Esophagus squamous epithelium (tissue), 5 donors: ENCODE measurements at places on chromosomes 3 and 15.

GRCh38 chr3:130405956-130406355, 60.5 kb downstream of the COL6A5 start:
- H3K27me3 ChIP-seq = no peaks in the 10 kb centered on the region
- no peak overlapping the region for H3K4me3 ChIP-seq
- H3K4me1 ChIP-seq = no peaks in the 10 kb centered on the region
- DNase-seq = no peak
- no peaks in the 10 kb centered on the region for H3K36me3 ChIP-seq
- no peak overlapping the region for H3K27ac ChIP-seq

DNA sequence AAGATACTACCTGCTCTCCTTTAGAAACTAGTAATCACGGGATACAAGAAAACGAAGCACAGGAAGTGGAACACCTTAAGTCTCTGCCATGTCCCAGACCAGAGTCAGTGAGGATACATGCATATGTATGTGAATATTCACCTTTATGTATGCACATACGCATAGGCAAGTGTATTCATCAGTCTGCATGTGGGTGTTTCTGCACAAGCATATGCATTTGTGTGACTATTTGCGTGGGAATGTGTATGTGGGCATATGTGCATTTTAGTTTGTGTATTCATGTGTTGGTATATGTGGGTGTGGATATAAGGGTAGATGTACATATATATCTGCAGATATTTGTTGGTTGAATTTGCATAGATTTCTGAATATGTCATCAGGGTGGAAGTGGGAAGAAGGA, 889.7 kb downstream of the AGBL1 start:
- H3K4me3 ChIP-seq = no peak overlapping the region
- H3K36me3 ChIP-seq = no peaks in the 10 kb centered on the region
- H3K4me1 ChIP-seq = no peaks in the 10 kb centered on the region
- DNase-seq = no peak
- H3K27ac ChIP-seq = no peak overlapping the region

GRCh38 chr15:69031013-69032001, 16.8 kb downstream of the NOX5 start:
- peaks cover 7% of the 10 kb centered on the region for H3K4me1 ChIP-seq
- H3K4me3 ChIP-seq = peak overlapping the region; percentile 37
- no peak for DNase-seq
- H3K27ac ChIP-seq = peak overlapping the region; percentile 9
- H3K27me3 ChIP-seq = no peaks in the 10 kb centered on the region

DNA sequence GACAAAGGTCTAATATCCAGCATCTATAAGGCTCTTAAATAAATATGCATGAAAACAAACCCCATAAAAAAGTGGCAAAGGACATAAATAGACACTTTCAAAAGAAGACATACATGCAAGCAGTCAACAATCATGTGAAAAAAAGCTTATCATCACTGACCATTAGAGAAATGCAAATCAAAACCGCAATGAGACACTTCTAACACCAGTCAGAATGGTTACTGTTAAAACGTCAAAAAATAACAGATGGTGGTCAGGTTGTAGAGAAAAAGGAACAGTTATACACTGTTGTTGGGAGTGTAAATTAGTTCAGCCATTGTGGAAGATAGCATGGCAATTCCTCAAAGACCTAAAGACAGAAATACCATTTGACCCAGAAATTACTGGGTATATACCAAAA, 440.7 kb upstream of the KCNMB2 start:
- no peaks in the 10 kb centered on the region for H3K4me1 ChIP-seq
- no peak overlapping the region for H3K27ac ChIP-seq
- H3K27me3 ChIP-seq = no peaks in the 10 kb centered on the region

DNA sequence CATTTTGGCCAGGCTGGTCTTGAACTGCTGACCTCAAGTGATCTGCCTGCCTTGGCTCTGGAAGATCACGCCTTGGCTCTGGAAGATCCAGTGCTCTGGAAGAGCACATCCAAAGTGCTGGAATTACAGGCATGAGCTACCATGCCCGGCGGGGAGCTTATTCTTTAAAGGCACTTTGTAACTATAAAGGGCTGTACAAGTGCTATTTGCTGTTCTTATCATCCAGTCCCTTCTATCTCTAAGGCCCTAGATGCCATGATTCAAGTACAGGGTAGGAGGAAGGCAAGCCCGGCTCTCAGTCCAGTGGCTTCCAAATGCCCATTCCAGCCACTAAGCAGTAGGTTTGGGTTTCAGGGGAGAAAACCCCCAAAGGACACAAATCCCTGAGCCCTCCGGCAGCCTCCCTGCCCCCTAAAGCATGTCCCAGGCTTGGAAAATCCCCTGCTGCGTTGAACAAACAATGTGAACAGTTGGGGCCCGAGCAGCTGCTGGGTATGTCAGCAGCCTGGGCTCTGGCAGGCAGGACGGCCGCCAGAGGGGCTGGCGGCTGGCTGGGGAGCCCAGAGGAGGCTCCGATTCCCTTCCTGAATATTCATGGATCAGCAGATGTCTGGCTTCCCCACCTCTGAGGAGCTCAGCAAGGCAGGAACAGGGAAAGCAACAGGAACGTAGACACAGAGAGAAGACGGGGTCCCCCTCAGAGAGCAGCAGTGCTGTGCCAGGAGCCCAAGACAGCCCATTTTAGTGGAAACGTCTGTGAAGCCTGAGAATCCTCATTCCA, 7.7 kb downstream of the IGDCC4 start:
- no peak for DNase-seq
- peak overlapping the region; percentile 68 for H3K27ac ChIP-seq
- H3K4me3 ChIP-seq = no peak overlapping the region
- H3K36me3 ChIP-seq = no peaks in the 10 kb centered on the region

GRCh38 chr15:75114796-75115195, 86.9 kb upstream of the C15orf39 start:
- no peaks in the 10 kb centered on the region for H3K27me3 ChIP-seq
- H3K27ac ChIP-seq = no peak overlapping the region
- no peak overlapping the region for H3K4me3 ChIP-seq
- H3K36me3 ChIP-seq = no peaks in the 10 kb centered on the region

DNA sequence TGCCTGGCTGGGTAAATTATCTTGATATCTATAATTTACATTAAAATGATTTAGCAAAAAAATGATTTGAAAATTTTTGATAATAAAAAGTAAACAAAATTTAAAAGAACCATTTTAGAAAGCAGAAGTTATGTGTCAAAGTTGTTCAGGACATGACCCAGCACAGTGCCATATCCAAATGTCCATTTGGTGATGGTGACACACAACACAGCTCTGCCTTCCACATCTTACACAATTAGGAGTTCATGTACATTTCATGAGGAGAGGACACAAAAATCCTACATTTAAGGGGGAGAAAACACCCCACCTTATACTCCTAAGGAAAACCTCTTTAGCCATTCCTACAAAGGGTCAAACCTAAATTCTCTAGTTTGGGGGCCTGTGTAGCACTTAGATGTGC, 10.7 kb upstream of the UBE2E1 start:
- no peak overlapping the region for H3K27ac ChIP-seq
- DNase-seq = no peak
- no peak overlapping the region for H3K4me3 ChIP-seq
- no peaks in the 10 kb centered on the region for H3K36me3 ChIP-seq
- H3K27me3 ChIP-seq = no peaks in the 10 kb centered on the region
- H3K4me1 ChIP-seq = no peaks in the 10 kb centered on the region

GRCh38 chr3:35966629-35967464, 327.5 kb downstream of the ARPP21 start:
- H3K4me1 ChIP-seq = no peaks in the 10 kb centered on the region
- no peaks in the 10 kb centered on the region for H3K27me3 ChIP-seq
- DNase-seq = no peak
- no peaks in the 10 kb centered on the region for H3K36me3 ChIP-seq
- no peak overlapping the region for H3K27ac ChIP-seq

DNA sequence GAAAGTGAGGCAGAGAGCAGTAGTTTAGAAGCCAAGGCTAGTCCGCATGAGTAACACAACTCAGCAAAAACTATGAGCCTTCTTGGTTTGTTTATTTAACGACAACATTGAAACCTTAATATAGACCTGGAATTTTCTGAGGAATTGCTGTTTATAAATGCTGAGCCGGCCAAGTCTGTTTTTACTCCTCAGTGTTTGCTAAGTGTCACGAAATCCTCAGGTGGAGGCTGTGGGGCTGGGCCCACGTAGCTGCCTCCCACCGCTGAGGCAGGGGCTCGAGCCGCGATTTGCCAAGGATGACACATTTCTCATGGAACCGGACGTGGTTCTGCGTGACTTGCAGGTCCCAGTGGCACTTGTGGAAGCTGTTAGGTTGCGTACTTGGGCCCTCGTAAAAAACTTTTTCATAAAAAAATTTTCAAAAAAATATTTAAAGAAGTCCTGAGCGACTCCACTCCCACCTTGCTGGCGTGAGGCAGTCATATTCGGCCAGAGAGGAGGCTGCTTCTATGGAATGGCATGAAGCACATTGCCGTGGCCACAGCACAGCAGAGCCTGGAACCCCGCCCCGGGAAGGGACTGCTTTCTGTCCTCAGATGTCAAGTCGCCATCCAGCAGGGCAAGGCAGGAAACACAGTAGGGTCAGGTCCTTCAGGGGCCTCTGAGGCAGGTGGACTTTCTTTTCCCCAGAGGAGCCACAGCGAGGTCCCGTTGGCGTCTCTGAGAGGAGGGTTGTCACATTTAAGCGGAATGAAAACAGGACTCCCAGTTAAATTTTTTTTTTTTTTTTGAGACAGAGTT, 64.8 kb upstream of the PCSK6 start:
- no peaks in the 10 kb centered on the region for H3K4me1 ChIP-seq
- H3K36me3 ChIP-seq = no peaks in the 10 kb centered on the region
- H3K27ac ChIP-seq = no peak overlapping the region
- no peaks in the 10 kb centered on the region for H3K27me3 ChIP-seq
- H3K4me3 ChIP-seq = no peak overlapping the region
- no peak for DNase-seq
